Activated naive CD4-positive, alpha-beta T cell (primary cell): ENCODE measurements at places on chromosomes 16 and 17.
A peak's percentile ranks its signal among the peaks of the same experiment; 100 is the strongest.

DNA sequence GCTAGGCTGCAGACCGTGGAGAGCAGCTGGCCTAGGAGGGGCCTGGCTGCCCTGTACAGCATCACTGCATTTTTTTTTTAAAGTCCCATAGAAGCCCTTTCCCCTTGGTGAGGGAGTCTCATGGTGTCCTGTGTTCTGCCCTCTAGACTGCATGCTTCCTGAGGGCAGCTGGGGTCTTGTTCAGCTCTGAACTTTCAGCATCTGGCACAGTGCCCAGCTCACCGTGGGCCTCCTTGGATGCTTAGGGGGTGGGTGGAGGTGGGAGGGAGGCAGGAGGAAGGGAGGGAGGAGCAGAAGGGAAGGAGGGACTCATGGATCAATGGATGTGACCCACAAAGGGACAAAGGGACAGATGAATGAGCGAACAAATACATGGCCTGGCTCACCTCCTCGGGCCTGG, 63.4 kb upstream of the TMEM97 start:
- DNase-seq, result no peak

- DNase-seq, result no peak
Observed at GRCh38 chr16:87129771-87130170, 187.4 kb downstream of the C16orf95 start.

DNA sequence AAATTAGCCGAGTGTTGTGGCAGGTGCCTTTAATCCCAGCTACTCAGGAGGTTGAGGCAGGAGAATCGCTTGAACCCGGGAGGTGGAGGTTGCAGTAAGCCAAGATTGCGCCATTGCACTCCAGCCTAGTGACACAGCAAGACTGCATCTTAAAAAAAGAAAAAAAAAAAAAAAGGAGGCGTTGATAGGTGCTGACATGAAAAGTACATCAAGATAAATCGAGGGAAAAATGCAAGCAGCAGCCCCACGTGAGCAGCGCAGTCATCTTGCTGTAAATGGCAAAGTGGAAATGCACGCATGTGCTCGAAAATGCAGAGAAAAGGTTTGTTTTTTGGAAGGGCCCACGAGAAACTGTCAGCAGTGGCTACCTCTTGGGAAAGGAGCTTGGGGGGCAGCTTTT, 20.9 kb downstream of the MXRA7 start:
- no peak for DNase-seq

DNA sequence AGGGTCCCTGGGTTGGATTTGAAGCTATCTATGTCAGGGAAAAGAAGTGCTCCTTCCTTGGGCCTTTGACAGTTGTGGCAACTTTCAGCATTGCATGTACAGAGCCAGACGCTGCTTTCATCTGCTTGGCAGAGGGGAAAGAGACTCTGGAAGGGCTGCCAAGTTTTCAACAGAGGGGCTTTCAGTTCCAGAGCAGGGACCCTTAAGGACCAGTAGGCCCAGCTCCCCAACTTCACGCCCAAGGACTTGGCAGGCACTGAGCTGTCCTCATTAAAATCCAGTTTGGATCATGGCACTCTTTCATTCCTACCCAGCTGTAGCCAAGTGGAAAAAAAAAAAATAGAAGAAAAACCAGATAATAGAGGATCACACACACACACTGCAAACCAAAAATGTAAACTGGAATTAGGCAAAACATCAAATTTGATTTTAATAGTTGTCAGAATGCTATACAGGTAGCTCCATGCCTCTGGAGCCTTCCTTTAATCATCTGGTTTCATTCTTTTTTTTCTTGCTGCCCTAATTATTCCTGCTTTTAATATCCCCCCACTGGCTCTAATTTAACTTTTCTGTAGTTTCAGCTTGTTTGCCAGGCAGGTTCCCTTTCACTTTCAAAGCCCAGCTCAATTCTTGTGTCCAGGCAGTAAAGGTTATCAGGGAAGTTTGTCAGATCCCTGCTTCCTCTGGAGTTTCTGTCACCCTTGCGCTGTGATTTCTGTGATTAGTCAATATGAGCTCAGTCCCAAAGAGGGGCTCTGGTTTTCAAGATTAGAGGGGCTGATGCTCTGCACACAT, 702.6 kb upstream of the CDH8 start:
- no peak for DNase-seq

DNA sequence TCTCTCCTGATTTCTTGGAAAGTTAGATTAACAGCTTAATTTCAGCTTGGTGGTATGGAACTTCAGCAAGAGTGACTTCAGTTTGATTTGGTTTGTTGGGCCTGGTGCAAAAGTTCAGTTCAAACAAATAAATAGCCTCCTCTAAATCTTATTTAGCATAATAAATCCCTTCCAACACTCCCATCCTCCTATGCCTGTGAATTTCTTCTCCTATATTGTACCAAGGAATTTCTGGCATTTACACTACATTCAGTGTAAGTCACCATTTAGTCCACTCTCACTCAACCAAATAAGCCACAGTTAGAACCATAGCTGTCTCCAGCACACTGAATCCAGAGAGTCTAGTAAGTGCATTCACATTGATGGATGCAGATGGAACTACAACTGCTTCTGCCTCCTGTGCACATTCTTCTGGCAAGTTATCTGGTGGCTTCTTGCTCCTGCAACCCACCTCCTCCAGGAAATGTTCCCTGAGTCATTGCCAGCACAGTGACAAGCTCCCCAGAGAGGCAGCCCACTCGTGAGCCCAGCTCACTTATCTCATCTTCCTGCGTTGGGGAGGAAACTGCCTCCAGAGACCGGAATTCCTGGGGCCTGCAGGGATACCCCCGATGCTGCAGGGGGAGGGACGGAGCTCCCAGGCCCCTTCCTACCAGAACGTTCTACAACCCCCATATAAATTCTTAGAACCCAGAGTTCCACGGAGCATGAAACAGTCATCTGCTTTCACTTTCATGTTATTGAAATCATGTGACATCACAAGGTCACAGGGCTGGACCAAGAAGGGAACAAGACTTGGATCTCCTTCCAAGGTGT, 318.3 kb downstream of the PHKB start:
- no peak for DNase-seq

DNA sequence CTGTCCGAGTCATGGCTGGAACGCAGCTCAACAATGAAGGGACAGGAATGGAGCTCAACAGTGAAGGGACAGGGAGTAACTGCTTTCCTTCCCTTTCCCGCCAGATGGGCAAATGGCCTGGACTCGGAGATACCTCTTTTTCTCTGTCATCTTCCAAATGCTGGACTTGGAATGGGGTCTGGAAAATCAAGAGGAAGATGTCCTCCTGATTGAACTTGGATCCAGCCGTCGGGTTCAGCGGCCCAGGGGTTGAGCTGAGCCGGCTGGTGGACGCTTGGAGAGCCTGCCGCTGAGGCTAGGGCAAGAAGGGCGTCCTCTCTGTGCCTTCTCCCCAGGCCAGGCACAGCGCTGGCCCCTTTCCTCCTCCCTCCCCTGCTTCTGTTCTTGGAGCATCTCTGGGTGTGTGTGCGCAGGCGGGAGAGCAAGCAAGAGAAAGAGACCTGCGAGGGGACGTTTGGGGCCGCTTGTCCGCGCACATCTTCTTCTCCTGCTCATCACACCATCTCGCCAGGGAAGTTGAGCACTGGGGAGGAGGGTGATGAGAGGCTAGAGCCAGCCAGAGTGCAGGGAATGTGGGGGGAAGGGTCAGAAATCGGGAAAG, 6.6 kb downstream of the NEUROD2 start:
- DNase-seq, result no peak

GRCh38 chr17:79883202-79883601, 44.0 kb upstream of the CBX4 start:
- no peak for DNase-seq

GRCh38 chr17:6713918-6714271, 726 bp upstream of the SLC13A5 start:
- no peak for DNase-seq

GRCh38 chr16:81143921-81144471, 47.8 kb upstream of the GCSH start:
- no peak for DNase-seq

DNA sequence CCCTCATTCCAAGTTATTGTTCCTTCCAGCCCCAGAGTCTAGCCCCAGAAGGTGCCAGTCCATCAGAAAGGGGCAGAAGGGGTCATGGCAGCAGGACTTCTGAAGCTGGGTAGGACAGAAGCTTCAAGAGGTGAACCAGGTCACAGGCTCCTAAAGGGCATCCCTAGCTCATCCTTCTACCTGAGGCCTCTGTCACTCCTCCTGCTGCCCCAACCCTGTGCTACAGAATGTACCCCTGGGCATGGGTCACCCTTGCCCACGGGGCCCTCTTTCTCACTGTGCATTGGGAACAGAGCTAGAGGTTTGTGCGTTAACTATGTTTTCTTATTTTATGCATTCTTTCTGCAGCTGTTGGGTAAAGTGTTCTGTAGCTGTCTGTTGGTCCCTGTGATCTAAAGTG, 46.5 kb downstream of the DNAH17 start:
- DNase-seq, result no peak

- DNase-seq, result peak; percentile 47
Observed at GRCh38 chr16:81730090-81731051, 48.7 kb upstream of the PLCG2 start.

DNA sequence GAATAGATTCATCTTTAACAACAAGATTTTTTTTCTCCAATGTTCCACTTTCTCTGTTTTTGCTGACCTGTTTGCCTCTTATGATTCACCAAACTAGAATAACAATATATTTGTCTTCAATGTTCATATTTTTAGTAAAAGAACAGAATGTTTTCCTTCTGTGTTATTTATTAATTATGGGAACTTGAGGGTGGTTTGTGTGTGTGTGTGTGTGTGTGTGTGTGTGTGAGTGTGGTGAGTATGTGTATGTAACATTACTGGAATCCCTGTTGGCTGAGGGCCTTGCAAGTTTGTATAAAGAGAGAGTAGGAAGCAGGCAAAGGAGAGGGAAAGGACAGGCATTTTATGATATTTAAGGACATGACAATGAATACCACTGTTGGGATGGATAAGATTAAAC, 13.8 kb downstream of the STXBP4 start:
- DNase-seq, result no peak

DNA sequence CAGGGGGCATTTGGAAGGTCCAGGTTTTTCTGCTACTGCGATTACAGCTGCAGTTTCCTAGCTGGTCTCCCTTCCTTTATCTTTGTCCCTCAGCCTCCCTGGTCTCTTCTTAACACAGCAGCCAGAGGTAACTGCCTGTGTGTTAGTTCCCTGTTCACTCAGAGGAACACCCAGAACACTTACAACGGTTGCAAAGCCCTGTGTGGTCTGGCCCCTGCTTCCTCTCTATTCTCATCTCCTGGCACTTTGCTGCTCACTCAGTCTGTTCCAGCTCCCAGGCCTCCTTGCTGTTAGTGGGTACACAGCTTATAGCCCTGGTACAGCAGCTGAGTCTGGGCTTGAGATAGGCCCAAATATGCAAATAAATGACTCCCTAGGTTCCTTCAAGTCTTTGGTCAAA, 16.4 kb downstream of the NTN1 start:
- DNase-seq, result no peak

- no peak for DNase-seq
Observed at GRCh38 chr16:30340621-30341020, 14.5 kb downstream of the CD2BP2 start.

- no peak for DNase-seq
Observed at GRCh38 chr17:15083225-15083624, 181.9 kb downstream of the PMP22 start.

DNA sequence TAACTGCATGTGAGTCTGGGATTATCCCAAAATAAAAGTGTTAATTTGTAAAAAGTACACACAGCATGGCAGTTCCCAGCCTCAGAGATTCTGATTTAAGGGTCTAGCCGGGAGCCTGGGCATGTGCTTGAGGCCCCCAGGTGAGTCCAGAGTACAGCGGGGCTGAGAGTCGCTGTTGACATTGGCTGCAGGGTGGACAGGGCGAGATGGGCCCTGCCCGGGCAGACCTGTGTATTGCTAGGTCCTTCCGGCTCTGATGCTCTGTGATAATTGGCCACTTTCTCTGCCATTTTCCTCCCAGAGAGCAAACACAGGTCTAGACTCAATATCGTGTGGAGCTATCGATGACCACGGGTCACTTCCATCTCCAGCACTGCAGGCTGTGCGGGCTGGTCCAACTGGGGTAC, 73.6 kb downstream of the ABCC6 start:
- no peak for DNase-seq

DNA sequence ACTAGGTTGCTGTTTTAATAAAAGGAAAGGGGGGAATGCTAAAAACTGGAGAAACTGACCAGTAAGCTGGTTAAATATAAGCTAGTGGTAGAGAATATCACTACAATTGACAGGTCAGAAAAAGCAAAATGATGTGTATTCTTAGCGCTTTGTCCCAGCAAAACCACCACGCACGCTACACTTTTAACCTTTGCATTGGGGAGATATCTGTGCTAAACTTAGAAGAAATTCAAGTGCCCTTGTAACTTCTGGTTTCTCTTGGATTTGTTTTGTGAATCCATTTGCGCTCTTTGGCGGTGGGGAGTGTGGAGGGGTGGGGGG, 1.4 kb downstream of the GAN start:
- DNase-seq, result no peak

- DNase-seq, result no peak
Observed at GRCh38 chr17:38720941-38721340, 9.2 kb upstream of the CISD3 start.

GRCh38 chr17:17035920-17036523, 6.2 kb upstream of the MPRIP start:
- no peak for DNase-seq

GRCh38 chr17:7380321-7380720, 568 bp upstream of the TNK1 start:
- DNase-seq, result no peak

DNA sequence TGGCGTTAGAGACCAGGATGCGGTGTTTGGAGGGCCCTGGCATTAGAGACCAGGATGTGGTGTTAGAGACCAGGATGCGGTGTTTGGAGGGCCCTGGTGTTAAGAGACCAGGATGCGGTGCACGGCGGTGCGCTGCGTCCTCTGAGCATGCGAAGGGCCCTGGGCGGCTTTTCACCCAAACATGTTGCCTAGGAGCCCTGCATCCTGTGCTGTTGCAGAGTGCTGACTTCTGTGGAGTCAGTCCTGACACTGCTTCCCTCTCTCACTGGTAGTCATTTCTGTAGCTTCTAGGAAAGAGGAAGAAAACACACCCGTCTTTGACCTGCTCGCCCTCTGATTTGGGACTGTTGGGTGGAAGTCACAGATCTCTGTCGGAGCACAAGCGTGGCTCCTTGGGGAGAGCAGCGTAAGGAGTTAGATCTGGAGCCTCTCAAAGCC, 141.2 kb downstream of the LAT start:
- peak; percentile 35 for DNase-seq

DNA sequence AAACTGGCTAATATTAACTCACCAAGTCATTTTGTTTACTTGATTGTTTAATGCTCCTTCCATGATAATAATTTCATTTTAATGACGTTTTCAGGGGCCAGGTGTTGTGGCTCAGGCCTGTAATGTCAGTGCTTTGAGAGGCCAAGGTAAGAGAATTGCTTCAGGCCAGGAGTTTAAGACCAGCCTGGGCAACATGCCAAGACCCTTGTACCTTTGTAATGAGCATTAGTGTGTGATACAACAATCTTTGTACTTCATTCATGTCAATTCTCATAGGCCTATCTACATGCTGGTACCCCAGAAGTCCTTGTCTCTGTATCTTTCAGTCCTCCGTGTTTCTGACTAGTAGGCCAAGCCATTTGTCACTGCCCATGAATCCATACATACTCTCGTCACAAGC, 296.9 kb downstream of the ZFHX3 start:
- DNase-seq, result no peak
